ENCODE measurements at places on chromosomes 13 and 19.

GRCh38 chr13:42001580-42001979 lies 40.7 kb upstream of the VWA8 start:
- no peak for DNase-seq

GRCh38 chr13:73096173-73096572 lies 37.4 kb downstream of the KLF5 start:
- no peak for DNase-seq

DNA sequence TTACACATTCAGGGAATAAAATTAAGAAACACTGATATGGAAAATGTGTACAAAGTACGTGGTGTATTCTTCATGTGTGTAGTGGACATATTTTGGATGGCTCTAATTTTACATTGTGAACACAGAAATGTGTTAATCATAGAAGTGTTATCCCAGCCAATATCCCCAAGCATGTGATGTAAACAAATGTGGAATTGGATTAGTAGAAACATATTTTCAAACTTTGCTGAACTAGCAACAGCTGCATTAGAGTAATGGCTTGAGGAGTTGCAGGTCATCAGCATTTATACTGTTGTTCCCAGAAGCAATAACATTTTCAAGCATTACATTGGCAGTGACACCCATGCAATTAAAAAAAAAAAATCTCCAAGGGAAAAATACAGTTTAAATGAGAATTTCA lies 600.6 kb downstream of the SLITRK1 start:
- DNase-seq, result no peak

DNA sequence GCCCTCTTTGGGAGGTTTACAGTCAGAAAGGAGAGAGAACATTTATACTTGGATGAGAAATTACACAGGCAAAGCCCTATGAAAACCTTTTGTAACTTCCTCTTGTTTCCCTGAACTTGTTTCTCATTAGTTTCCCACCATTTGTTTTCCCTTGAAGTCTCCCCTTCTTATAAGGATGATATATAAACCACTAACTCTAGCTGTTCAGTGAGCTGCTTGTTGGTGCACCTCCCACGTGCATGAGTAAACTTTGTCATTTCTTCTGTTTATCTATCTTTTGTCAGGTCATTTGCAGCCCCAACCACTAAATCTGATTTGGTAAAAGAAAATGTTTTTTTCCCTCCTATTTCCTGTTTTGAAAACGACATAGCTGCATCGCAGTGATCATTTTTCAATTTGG lies 919.9 kb downstream of the SLITRK1 start:
- no peak for DNase-seq

GRCh38 chr13:66745307-66745706 lies 484.8 kb downstream of the PCDH9 start:
- DNase-seq, result no peak

DNA sequence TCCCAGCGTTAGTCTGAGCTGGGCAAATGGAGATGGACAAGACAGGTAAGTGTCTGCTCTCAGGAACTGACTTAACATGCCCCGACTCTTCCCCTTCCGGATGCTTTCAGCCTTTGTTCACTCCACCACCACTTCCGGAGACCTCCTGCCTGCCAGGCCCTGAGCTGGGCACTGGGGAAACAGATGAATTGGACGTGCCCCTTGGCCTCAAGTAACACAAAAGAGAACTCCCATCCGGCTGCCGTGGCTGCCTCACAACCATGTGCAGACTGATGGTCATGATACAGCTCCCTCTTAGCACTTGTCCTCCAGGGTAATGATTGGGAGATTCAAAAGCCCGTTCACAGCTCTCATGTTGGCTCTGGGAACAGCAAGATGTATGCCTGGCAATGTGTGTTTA lies 6.9 kb downstream of the ZNF784 start:
- no peak for DNase-seq

- DNase-seq, result no peak
Observed at GRCh38 chr19:1747285-1748114, 5.8 kb upstream of the ONECUT3 start.

DNA sequence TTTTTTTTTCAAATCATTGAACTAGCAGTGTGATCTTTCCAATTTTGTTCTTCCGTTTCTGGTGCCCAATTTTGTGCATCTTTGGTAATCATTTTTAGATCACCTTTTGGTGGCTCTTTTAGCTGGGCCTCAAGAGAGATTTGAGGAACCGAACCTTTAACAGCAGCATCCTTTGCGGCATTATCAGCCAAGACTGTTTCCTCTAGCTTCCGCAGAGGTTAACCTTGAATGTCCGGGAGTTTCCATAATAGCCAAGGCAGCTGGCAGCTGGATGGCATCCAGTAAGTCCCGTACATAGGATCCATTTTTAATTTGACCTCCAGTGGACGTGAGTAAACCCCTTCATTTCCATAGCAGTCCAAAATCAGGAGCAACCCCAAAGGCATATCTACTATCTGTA lies 9.6 kb downstream of the IRGC start:
- DNase-seq, result no peak

All from stimulated activated CD8-positive, alpha-beta memory T cell treated with anti-CD3 and anti-CD28 coated beads, Interleukin-15, amount 100 ng/mL, for 24 hours (primary cell).